Glutamatergic neuron (in vitro differentiated cells): ENCODE measurements at places on chromosomes 16 and 17. TPM values are rescaled to one million over a fixed set of nuclear protein-coding genes. Genes with fewer than 3 reads are reported as not detected.

Gene SLC16A11
- 0.54 TPM for total RNA-seq

Gene DOC2B
- total RNA-seq = 109 TPM

Gene STX4
- total RNA-seq = 23.4 TPM

Gene TMEM101
- 22.6 TPM for total RNA-seq

Gene CES1
- total RNA-seq = not detected

Gene HOXB1
- not detected for total RNA-seq

Gene PYCARD
- 0.71 TPM for total RNA-seq

Gene ABI3
- not detected for total RNA-seq
